ENCODE measurements at places on chromosomes 13 and 19. TPM values are rescaled to one million over a fixed set of nuclear protein-coding genes. Genes with fewer than 3 reads are reported as not detected.
A peak's percentile ranks its signal among the peaks of the same experiment; 100 is the strongest.

- H3K4me1 ChIP-seq, result no peaks in the 10 kb centered on the region
- DNase-seq, result peak; percentile 39
- peaks cover under 1% of the 10 kb centered on the region for H3K27me3 ChIP-seq
- H3K36me3 ChIP-seq, result no peaks in the 10 kb centered on the region
- no peak overlapping the region for H3K27ac ChIP-seq
Observed at GRCh38 chr13:113560645-113561416, 23.7 kb upstream of the TFDP1 start.

- H3K4me1 ChIP-seq, result peaks cover 33% of the 10 kb centered on the region
- DNase-seq, result peak; percentile 68
- peaks cover 24% of the 10 kb centered on the region for H3K36me3 ChIP-seq
Observed at GRCh38 chr19:10565028-10565566, 713 bp downstream of the KRI1 start.

The HCN2 gene
- total RNA-seq, result 0.24 TPM

The KLK4 gene
- not detected for total RNA-seq

The KLF1 gene
- 0.24 TPM for total RNA-seq

The SPTBN4 gene
- 0.53 TPM for total RNA-seq

DNA sequence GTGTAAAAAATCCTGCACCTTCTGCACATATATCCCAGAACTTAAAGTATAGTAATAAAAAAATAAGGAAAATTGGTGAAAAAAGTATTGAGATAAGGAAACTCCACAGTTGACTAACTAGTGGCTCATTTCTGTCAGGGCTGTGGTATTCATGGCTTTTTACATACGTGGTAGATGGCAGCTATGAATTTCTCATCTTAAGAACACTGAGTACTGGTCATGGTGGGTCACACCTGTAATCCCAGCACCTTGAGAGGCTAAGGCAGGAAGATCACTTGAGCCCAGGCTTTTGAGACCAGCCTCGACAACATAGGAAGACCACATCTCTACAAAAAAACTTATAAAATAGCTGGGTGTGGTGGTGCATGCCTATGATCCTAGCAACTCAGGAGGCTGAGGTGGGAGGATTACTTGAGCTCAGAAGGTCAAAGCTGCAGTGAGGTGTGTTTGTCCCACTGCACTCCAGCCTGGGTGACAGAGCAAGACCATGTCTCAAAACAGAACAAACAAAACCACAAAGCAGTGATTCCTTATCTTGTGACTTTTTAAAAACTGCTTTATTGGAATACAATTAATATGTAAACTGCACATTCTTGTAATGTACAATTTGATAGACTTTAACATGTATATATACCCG lies 16.8 kb downstream of the SLAIN1 start:
- no peak overlapping the region for H3K27ac ChIP-seq
- no peaks in the 10 kb centered on the region for H3K27me3 ChIP-seq
- DNase-seq, result no peak
- H3K4me1 ChIP-seq, result no peaks in the 10 kb centered on the region
- H3K4me3 ChIP-seq, result no peak overlapping the region
- H3K36me3 ChIP-seq, result no peaks in the 10 kb centered on the region

DNA sequence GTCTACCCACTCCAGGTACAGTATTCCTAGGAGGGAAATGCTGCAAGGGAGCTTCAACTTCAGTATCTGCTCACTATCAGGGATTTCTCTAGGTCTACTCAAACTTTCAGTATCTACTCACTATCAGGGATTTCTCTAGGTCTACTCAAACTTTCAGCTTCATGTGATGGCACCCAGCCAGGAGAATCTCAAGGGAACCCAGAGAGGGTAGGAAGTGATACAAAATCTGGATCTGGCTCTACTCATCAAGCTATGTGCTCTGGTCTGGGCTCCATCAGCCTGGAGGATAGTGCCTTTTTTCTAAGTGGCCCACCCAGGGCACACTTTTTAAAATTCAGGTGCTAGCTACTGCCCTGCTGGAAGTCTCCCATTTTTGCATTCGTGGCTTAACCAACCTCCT lies 52.3 kb upstream of the FNDC3A start:
- DNase-seq, result no peak
- no peaks in the 10 kb centered on the region for H3K27me3 ChIP-seq
- H3K36me3 ChIP-seq, result no peaks in the 10 kb centered on the region

DNA sequence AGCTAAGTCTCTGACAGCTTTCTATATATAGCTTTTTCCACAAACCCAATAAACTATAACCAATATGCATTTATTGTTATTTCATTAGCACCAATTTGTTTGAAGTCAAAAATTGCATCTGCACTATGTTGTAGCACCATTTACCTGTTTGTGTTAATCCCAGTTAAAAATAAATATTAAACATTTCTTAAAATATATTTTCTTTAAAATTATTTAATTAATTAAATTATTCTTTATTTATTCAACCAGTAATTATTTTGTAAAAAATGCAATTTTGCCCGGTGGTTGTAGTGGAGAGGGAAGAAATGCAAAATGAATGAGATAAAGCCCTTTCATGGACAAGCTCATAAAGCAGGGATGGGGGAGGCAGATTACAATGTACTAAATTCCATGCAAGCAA lies 1257.9 kb downstream of the PCDH17 start:
- H3K4me1 ChIP-seq, result no peaks in the 10 kb centered on the region
- DNase-seq, result no peak
- no peak overlapping the region for H3K4me3 ChIP-seq

DNA sequence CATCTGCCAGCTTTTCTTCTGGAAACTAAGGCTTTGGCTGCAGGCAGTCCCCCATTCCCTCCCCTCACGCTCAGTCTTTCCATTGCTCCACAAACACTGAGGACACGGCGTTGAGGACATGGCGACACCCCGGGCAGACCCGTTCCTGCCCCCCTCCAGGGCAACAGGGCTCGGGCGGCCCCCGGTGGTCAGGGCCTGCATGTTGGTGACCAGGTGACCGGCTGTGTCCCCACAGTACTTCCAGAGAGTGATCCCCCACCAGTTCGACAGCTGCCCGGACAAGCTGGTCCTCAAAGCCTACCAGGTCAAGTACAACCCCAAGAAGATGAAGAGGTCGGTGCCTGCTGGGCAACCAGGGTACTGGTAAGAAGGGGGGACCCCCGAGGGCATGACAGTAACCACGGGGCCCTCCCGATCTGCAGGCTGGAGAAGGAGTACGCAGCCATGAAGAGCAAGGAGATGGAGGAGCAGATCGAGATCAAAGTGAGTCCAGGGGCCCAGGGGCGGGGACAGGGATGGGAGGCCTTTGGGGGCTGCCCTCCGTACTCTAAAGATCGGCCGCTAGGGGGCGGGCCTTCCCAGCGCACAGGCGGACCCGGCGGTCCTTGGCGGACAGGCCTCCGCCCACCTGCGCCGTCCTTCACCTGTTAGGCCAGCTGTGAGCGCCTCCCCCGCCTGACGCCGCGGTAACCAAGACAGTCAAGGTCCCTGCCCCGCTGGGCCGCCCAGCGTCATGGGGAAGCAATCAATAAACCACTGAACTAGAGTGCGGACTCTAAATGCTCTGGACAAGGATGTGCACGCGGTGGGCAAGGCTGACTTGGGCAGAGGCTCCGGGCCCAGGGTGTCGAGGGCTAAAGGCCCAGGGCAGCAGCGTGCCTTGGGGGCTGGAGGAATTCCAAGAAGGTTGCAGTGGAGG lies 21.1 kb downstream of the PRR36 start:
- no peaks in the 10 kb centered on the region for H3K27me3 ChIP-seq
- DNase-seq, result peak; percentile 90
- H3K4me3 ChIP-seq, result no peak overlapping the region
- peaks cover 7% of the 10 kb centered on the region for H3K4me1 ChIP-seq
- H3K36me3 ChIP-seq, result no peaks in the 10 kb centered on the region

- H3K27me3 ChIP-seq, result no peaks in the 10 kb centered on the region
- H3K4me1 ChIP-seq, result no peaks in the 10 kb centered on the region
- no peak overlapping the region for H3K4me3 ChIP-seq
- H3K36me3 ChIP-seq, result peaks cover 100% of the 10 kb centered on the region
Observed at GRCh38 chr13:114264886-114265611, 16.4 kb upstream of the UPF3A start.

The KLK2 gene
- total RNA-seq, result not detected

DNA sequence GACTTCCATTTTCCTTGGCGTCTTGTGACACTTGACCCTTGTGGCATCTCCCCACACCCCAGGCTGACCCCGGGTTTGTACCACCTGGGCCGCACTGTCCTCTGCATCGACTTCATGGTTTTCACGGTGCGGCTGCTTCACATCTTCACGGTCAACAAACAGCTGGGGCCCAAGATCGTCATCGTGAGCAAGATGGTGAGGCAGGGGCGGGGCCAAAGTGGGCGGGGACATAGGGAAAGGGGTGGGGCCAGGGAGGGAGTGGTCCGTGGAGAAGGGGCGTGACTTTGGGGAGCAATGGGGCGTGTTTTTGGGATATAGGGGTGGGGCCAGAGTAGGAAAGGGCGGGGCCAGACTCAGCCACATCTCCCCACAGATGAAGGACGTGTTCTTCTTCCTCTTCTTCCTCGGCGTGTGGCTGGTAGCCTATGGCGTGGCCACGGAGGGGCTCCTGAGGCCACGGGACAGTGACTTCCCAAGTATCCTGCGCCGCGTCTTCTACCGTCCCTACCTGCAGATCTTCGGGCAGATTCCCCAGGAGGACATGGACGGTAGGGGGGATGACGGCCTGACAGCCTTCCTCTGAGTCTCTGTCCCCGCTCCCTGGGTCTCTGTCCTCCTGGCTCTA lies 42.8 kb downstream of the TRPM4 start:
- H3K36me3 ChIP-seq, result peaks cover 72% of the 10 kb centered on the region
- no peaks in the 10 kb centered on the region for H3K27me3 ChIP-seq
- no peaks in the 10 kb centered on the region for H3K4me1 ChIP-seq
- DNase-seq, result peak; percentile 34
- H3K27ac ChIP-seq, result no peak overlapping the region
- H3K4me3 ChIP-seq, result no peak overlapping the region

The ATP8B3 gene
- 2.1 TPM for total RNA-seq

The LGALS16 gene
- total RNA-seq, result not detected

DNA sequence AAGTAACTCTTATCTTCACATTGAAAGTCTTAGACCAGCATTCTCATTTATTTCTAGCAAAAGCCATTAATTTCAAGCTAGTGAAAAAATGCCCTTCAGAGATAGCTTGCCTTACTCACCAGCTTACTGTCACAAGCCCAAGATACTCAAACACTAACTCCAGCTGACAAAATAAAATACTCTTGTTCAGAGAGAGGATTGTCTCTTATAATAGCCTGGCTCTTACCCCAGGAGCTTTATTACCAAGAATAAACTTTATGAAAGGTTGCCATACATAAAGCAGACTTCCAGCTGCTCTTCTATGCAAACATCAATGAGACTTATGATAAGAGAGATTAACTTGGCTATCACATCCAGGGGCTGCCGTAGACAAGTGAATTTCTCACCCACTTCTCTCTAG lies 53.6 kb downstream of the XPO4 start:
- no peaks in the 10 kb centered on the region for H3K27me3 ChIP-seq
- no peak for DNase-seq
- H3K4me3 ChIP-seq, result no peak overlapping the region
- no peaks in the 10 kb centered on the region for H3K4me1 ChIP-seq
- H3K36me3 ChIP-seq, result peaks cover 3% of the 10 kb centered on the region

The OR4F17 gene
- total RNA-seq, result not detected

The CEACAM20 gene
- total RNA-seq, result 0.30 TPM

DNA sequence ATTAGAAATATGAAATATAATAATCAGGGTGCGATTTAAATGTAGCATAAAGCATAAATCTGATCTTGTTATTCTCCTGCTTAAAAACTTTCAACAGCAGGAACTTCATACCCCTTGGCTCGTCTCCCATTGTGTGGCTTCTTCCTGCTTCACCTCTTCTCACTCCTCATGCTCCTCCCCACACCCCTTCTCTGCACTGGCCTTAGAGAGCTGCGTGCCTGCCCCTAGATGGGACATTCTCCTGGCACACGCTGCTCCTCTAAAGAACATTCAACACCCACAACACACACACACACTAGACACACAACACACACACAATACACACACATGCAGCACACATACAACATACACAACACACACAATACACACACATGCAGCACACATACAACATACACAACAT lies 104.6 kb upstream of the RAP2A start:
- H3K4me3 ChIP-seq, result no peak overlapping the region
- H3K27ac ChIP-seq, result no peak overlapping the region
- DNase-seq, result no peak

The DLEU7 gene
- 3.3 TPM for total RNA-seq

- no peak overlapping the region for H3K4me3 ChIP-seq
- H3K4me1 ChIP-seq, result peaks cover 13% of the 10 kb centered on the region
- H3K27me3 ChIP-seq, result peaks cover 14% of the 10 kb centered on the region
- no peak overlapping the region for H3K27ac ChIP-seq
- DNase-seq, result no peak
- H3K36me3 ChIP-seq, result no peaks in the 10 kb centered on the region
Observed at GRCh38 chr13:20171364-20171763, 10.5 kb upstream of the GJA3 start.

DNA sequence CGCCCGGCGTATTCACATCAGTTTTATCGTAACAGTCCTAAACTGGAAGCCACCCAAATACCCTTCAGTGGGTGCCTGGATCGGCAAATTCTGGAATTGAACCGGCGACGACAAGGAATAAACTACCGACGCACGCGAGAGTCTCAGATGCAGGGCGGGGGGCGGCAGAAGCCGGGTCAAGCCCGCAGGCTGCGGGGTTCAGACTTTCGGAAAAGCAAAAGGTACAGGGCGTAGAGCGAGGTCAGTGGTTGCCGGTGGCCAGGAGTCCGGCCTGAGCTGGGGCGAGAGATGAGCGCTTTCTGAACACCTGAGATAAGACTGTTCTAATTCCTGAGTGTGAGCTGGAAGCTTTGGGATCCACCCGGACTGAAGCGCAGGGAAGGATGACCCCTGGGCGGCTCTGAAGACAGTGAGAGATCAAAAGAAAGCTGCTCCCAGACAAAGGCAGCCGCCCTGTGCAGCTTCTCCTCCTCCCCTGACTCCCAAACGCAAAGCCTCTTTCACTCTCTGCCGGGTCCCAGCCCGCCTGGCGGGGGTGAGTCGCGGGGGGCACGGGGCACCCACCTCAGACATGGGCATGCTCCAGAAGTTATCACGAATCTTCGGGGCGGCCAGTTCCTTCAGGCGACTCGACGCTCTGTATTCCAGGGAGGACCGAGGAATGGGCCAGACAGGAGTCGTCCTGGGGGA lies 26.2 kb upstream of the MIER2 start:
- H3K36me3 ChIP-seq, result no peaks in the 10 kb centered on the region
- H3K4me1 ChIP-seq, result peaks cover 7% of the 10 kb centered on the region
- DNase-seq, result no peak
- H3K4me3 ChIP-seq, result no peak overlapping the region

The PSG4 gene
- not detected for total RNA-seq

DNA sequence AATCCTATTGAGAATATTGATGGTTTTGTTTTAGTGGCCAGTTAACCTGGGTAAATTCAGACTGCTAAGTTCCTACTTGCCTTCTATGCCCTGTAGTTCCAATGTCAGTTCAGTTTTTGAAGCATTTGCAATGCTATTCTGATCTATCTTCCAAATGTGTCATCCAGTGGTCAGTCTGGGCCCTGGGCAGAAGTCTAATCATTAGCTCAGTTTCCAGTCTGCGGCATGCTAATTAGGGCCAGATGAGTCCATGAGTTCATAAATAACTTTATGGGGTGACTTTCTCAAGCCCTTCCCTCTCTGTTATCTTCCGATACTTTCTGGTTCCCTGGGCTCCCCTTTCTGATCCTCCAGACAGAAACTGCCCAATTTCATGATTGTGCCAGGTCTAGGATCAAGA lies 32.7 kb downstream of the FAM187B start:
- no peaks in the 10 kb centered on the region for H3K4me1 ChIP-seq
- DNase-seq, result no peak

- no peak overlapping the region for H3K27ac ChIP-seq
- H3K27me3 ChIP-seq, result no peaks in the 10 kb centered on the region
- no peaks in the 10 kb centered on the region for H3K36me3 ChIP-seq
- H3K4me3 ChIP-seq, result no peak overlapping the region
- H3K4me1 ChIP-seq, result no peaks in the 10 kb centered on the region
Observed at GRCh38 chr19:10855879-10856522, 7.8 kb downstream of the C19orf38 start.
